ENCODE measurements at places on chromosomes 11 and 22.

- no peak for DNase-seq
Observed at GRCh38 chr11:26219183-26220117, 112.5 kb upstream of the ANO3 start.

DNA sequence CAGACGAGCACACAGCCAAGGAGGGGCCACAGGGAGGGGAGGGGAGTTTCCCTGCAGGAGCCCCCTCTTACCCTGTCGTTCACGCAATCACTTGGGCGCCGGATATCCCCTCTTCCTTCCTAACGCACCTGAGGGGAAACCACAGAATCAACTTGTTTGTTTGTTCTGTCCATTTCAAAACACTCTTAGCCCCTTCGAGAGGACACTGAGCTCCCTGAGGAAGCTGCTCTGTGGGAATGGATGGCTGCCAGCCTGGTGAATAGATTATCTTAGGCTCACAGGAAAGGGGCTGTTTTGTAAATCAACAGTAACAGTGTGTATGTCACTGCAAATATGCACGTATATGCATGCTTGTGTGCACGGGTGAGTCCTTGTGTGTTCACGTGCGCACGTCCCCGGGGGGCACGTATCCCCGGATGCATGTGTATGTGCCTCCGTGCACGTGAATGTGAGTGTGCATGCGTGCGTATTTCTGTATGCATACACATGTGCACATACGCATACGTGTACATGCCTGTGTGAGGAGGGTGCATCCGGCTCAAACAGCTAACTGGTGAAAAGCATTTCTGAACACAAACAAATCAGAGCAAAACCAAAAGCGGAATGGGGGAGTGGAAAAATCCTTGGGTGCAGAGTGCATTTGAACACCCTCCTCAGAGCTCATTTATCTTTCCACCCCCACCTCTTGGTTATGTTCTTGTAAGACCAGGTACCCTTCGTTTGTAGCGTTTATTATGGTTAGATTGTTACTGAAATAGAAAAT is 7.2 kb downstream of the ARSA start:
- no peak for DNase-seq

GRCh38 chr22:48492366-48493320 is 1335.0 kb downstream of the BRD1 start:
- DNase-seq: peak; percentile 75

DNA sequence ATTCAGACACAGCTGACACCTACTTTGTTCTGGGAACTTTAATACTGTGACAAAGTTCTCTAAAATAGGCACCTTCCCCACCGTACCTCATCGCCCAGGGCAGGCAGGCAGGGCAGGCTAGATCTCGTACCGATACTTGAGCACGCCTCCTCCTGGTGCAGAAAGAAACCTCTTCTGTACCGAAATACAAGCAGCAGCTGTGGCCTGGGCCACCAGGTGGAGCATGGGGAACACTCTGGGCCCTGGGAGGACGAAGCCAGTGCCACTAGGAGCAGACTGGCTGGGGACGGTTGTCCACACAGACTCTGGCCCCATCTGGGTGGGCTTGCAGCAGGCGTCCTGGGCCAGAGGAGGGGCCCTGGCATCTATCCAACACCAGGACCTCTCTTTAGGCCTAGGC is 12.8 kb downstream of the PMM1 start:
- DNase-seq: peak; percentile 43

DNA sequence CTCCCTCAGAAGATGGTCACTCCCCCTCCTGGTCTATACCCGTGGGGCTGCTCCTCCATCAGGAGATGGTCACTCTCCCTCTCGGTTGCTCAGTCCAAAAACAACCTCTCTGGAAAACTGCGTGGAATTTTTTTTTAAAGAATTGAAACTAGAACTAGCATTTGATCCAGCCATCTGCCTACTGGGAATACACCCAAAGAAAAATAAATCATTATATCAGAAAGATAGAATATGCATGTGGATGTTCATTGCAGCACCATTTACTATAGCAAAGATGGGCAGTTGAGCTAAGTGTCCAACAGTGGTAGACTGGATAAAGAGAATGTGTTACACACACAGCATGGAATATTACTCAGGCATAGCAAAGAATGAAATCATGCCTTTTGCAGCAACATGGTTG is 75.7 kb upstream of the B3GAT1 start:
- no peak for DNase-seq

DNA sequence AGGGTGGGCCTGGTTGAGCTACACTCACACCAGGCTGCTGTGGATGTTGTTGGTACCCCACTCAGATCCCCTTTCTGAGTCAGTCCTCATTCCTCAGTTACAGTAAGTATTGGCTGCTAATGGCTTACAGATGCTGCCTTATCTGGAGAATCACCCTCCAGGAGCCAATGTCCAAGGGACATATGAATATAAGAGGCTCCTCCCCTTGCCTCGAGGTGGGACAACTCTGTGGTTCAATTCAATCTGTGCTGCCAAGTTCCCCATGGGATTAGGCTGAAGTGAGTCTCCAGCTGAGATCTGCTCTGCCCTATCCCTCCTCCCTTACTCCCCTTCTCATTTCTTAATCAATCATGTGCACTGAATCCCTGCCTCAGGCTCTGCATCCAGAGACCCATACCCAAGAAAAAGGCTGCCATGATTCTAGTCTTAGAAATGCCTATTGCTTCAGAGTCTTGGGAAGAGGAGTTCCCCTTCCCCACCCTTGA is 168.8 kb upstream of the SYT13 start:
- DNase-seq: no peak

- no peak for DNase-seq
Observed at GRCh38 chr22:31867386-31868153, 76.8 kb upstream of the YWHAH start.

- DNase-seq: no peak
Observed at GRCh38 chr11:102138670-102139069, 28.4 kb downstream of the YAP1 start.

GRCh38 chr11:45285930-45286632 is at the start of gene SYT13:
Gene SYT13 (minus strand): TSS chr11:45286341. CDS start chr11:45286207, 134 bp downstream.
- DNase-seq: no peak

- DNase-seq: no peak
Observed at GRCh38 chr11:87173185-87174039, 135.7 kb downstream of the TMEM135 start.

- no peak for DNase-seq
Observed at GRCh38 chr11:976431-977160, 50.9 kb downstream of the AP2A2 start.

DNA sequence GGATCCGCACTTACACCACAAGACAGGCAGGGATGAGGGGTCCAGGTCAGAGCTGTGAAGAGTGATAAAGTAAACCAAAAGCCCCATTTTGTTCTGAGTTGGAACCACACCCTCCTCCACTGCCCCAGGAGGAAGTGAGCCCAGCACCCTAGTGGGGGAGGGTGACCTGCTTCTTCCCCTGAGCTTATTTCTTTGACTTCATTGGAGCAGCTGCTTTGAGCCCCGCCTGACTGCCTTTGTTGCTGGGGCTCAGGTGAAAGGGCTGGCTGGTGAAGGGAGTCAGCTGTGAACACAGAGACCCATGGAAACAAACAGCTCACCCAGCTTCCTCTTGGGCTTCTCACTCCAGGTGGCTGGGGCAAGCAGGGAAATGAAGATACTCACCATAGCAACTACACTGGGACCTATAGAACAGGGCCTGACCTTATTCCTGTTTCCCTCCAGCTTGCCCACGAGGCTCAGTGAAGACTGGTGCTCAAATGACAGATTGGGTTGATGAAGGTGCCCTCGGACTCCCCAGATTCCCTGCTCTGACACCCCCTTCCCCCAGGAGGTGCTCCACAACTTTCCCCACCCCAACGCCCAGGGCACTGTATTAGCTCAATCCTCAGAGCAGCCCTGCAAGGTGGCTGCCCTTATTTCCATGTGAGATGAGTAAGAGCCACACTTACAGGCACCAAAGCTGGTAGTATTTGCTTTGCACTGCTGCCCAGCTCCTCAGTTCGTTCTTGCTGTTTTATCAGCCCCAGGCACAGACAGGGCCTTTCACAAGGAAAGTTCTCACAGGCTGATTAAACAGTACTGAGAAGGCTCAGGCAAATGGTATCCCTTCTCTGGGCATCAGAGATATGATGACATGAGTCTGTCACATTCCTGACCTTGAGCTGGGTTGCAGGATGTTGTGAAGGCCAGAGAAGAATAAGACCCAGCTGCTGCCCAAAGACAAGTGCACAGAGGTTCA is 2.4 kb downstream of the UCP2 start:
- no peak for DNase-seq

DNA sequence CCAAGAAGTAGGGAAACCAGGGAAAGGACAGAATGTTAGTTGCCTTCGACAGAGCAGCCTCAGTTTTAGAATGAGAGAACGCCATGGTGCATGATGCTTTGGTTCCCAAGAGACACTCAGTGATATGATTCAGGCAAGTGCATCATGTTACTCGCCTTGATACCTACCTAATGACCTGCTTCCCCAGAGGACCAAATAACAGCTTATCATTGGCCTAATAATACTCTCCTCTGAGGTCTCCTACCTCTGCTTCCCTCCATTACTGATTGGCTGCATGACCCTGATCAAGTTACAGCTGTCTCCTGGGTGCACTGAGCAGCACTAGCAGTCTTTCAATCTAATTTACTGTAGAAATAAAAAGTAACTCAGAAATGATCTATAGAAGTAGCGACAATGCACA is 979.7 kb upstream of the FAT3 start:
- DNase-seq: no peak

- no peak for DNase-seq
Observed at GRCh38 chr11:110147962-110148709, 54.9 kb downstream of the ZC3H12C start.

DNA sequence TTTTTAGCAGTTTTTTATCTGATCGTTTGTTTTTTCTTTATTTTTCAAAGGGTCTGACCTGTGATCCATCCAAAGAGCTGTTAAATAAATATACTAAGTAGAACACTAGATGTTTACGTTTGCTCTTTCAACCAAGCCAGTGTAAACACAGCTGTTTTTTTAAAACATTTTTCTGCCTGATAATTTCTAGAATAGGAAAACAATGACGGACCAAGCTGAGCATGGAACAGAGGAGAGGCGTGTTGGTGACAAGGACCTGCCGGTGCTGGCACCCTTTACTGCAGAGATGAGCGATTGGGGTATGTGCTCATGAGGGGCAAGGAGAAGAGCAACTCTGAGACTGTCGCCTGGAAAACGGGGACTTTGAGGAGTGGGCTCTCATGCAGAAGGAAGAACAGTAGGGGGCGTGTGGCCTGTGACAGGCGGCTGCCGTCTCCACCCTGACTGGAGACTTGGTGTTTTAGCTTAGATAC is 28.6 kb upstream of the PANX2 start:
- no peak for DNase-seq

- no peak for DNase-seq
Observed at GRCh38 chr11:61265357-61265756, 24.4 kb downstream of the PGA5 start.

GRCh38 chr11:10622957-10623791 is 54.7 kb upstream of the LYVE1 start:
- no peak for DNase-seq

GRCh38 chr11:4185561-4185960 is 91.0 kb downstream of the RRM1 start:
- no peak for DNase-seq

GRCh38 chr22:37340331-37341262 is 58.3 kb downstream of the CYTH4 start:
- peak; percentile 73 for DNase-seq

DNA sequence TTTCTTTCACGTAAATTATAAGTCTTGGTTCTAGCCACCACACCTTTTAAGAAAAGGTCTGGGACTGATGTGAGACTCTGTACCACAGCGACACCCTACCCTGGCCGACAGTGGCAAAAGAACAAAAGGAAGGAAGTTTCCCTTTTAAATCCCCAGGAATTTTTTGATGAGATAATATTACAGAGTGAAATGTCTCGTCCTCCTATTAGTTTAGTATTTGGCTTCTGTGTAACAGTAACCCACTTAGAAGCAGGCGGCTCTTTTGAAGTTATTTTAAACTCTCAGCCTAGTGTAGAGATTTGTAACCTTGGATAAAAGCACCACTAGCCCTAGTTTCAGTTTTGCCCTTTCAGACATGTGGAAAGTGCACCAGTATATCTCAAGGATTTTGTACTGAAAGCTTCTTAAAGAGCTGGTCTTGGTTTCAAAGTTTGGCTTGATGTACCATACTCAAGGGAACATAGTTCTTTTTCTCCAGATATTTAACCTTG is 84.1 kb downstream of the C22orf31 start:
- DNase-seq: no peak

GRCh38 chr22:46929046-46929709 is 166.7 kb downstream of the TBC1D22A start:
- no peak for DNase-seq

DNA sequence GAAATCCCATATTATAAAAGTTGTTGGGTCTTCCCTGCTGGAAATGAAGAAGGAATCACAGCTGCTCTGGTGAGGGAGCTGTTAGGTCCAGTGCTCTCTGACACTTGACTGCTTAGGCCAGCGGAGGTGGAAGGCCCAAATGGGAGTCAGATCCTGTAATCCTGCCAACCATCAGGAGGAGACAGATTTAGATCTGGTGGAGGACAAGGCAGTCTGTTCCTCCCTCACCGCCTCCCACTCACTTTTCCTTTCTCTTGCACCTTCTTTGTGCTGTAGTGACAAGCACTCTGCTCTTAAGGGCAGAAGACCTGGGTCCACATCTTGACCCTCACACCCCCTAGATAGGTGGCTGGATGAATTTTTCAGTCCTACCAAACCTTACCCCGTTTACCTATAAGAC is 59.7 kb upstream of the CHST1 start:
- no peak for DNase-seq

GRCh38 chr11:44997566-44997965 is 46.9 kb upstream of the TP53I11 start:
- no peak for DNase-seq

GRCh38 chr11:72642884-72643522 is 31.2 kb downstream of the PDE2A start:
- DNase-seq: no peak

GRCh38 chr22:48589901-48590300 is 1237.8 kb downstream of the BRD1 start:
- no peak for DNase-seq

DNA sequence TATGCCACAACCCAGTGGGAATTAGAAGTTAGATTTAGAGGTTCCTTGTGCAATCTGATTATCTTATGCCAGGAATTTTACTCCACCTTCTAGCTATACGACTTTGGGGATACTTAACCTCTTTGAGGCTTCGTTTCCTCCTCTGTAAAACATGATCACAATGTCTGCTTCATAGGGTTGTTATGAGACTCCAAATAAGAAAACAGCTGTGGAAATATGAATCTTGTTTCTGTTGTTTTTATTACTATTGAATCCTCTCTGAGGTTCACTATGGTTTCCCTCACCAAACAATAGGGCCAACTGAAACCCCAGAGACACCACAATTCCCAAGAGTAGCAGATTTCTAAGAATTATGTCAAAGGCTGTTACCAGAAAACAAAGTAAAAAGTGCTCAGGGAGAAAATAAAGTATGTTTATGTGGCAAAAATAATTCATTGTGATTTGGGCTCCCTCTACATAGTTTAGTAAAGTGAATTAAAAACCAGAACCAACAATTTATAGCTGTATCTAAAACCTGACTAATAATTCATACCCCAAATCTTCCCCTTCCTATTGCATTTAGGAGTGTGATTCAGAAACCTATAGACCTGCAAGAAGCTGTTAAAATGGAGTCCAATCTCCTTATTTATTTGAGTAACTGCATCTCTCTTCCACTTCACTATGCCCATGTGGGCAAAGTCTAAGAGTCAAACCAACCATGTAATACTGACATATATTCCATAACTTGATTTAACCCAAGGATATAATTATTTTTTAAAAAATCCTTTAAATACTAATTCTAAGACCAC is 38.4 kb downstream of the AMBRA1 start:
- DNase-seq: no peak

GRCh38 chr11:17561111-17561415 is 14.0 kb downstream of the OTOG start:
- no peak for DNase-seq

All from NCI-H1694 (cell line).